ENCODE measurements at places on chromosomes 5 and 9.

- peak; percentile 16 for DNase-seq
Observed at GRCh38 chr5:40679913-40680681, at the start of gene PTGER4. TSS of gene PTGER4 (plus strand) at chr5:40679915. CDS start at chr5:40680994, 1,079 bp downstream.

GRCh38 chr5:117759849-117760499 is 1185.4 kb upstream of the SEMA6A start:
- DNase-seq = no peak

DNA sequence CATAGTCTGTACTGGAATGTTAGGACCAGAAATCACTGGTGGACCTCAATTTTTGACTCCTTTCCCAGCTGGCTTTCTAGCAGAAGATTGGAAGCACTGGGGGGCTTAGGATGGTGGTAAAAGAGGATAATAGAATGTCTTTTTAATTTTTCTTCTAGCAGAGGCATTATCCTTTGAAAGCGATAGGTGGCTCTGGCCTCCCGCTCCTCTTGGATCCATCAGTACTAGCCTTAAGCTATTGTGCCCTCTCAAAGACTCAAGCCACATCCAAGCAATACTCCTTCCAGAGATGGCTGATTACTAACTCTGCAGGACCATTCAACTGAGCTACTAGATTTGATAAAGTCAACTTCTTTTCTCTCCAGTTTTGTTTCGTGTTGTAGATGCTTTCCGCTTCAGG is 610.6 kb downstream of the CDH12 start:
- DNase-seq = no peak

DNA sequence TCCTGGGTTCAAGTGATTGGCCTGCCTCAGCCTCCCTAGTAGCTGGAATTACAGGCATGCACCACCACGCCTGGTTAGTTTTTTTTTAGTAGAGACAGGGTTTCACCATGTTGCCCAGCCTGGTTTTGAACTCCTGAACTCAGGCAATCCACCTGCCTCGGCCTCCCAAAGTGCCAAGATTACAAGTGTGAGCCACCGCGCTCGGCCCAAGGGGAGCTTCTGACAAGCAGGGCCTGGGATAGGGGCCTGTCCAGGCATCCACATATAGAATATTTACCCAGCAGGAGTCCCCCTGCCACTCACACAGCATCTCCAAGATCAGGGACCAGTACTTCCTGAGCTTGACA is 10.1 kb downstream of the IRF1 start:
- no peak for DNase-seq

GRCh38 chr5:32285510-32286138 is 27.1 kb downstream of the MTMR12 start:
- no peak for DNase-seq

DNA sequence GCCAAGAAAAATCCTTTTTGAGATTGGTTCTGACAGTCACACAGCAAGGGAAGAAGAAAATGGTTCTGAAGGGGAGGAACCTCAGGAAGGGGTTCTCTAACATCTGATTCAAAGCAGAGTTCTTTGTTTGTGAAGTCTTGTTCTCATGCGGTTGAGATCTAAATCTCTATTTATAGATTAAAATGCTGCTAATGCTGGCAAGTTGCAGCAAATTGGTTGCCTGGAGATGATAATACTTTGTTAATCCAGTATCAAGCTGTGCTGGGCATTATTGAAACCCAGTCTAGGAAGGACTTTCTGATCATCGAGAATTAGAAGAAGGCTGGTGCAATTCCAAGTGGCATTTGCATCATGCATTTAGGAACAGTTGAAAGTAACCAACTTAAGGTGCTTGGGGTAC is 34.0 kb upstream of the SLC28A3 start:
- no peak for DNase-seq
